ENCODE measurements at places on chromosomes 13 and 19.
A peak's percentile ranks its signal among the peaks of the same experiment; 100 is the strongest.

DNA sequence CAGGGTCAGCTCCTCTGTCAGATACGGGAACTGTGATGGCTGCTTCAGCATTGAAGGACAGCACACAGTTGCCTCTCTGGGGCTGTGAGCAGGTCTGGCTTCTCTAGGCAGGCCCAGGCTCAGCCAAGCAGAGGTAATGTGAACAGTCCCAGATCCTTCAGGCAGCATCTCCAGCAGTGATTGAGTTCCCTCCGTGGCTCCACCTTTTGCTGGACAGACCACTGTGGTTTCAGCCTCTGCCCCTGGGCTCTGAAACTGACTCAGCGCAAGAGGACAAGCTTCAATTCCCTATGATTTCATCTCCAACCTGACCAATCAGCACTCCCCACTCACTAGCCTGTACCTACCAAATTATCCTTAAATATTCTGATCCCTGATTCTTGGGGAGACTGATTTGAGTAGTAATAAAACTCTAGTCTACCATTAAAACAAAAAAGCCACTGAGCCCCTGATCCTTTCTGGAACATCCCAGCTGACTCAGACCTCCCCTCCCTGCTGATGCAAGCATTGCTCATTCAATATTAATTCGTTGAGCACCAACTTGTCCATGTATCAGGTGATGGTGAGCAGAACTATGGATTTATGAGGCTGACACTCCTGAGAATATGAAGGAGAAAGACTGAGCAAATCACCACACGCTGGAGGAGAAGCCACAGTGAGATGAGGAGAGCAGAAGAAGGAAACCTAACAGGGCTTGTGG lies 16.7 kb downstream of the GSX1 start:
- DNase-seq: no peak

GRCh38 chr13:56917966-56918365 lies 222.8 kb upstream of the PRR20A start:
- DNase-seq: no peak

DNA sequence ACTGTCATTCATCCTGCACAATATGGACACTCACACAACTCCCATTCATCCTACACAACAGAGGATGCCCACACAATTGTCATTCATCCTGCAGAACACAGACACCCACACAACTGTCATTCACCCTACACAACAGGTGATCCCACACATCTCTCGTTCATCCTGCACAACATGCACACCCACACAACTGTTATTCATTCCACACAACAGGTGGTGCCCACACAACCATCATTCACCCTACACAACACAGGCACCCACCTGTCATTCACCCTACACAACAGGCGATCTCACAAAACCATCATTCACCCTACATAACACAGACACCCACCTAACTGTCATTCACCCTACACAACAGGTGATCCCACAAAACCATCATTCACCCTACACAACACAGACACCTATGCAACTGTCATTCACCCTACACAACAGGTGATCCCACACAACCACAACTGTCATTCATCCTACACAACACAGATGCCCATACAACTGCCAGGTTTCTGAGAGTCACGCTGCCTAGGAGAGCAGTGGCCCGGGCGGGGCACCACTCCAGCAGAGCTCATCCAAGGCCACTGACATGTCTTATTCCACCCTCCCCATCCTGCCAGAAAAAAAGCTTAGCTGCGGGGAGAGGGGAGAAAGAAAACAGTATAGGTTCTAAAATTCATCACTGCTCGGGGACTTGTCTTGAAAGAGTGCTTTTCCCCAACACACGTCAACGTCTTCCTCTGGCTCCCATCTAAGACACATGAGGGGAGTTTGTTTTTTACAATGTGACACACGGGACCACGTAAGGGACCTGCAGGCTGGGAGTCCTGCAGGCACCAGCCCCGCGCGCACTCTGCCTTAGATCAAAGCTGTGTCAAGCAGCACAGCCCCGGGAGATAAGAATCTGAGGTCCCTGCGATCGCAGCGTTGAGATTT lies 44.0 kb downstream of the KLF2 start:
- DNase-seq: no peak

DNA sequence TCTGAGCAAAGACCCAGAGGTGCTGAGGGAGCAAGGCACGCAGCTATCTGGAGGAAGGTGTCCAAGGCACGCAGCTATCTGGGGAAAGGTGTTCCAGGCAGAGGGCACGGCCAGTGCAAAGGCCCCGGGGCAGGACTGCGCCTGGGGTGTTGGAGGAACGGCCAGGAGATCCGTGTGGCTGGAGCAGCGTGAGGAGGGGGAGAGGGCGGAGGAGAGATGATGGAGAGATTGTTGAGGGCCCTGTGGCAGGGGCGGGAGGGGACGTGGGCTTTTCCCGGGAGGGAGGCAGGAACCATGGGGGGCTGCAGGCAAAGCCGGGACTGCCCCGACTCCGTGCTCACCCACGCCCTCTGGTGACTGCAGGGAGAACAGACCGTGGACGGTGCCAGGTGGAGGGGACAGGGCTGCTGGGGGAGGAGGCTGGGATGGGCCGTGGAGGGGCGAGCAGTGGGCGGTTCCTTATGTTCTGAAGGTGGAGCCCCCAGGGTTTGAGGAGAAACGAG lies 13.3 kb upstream of the MISP start:
- no peak for DNase-seq

GRCh38 chr13:34039678-34040077 lies 221.7 kb downstream of the RFC3 start:
- DNase-seq: no peak

DNA sequence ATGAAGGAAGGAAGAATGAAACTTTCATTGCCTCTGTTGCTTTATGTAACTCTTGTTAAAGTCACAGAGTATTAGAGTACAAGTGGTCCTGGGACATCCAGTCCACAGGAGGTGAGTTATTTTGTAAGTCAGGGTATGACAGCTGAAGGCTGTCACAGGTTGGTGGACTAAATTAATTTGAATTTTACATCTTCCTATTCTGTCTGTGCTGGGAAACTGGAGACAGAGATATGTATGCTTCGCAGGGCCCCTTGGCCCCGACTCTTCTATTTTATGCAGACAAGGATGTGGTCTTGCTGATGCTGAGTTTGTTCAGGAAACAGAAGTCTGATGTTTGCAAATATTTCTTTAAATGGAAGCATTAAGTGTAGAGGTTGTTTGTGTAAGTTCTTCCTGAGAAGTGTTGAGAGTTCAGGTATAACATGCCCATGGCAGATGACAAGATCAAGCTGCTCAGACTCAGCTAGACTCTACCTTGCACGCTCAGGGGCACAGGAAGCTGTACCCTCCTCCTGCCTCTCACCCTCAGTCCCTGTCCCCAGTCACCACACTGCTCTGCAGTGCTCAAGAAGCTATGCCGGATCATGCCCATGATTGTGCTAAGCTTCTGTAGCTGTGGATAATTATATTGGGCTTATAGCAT lies 23.4 kb downstream of the RASL11A start:
- DNase-seq: no peak

GRCh38 chr13:35343417-35343816 lies 133.1 kb downstream of the MAB21L1 start:
- DNase-seq: no peak

DNA sequence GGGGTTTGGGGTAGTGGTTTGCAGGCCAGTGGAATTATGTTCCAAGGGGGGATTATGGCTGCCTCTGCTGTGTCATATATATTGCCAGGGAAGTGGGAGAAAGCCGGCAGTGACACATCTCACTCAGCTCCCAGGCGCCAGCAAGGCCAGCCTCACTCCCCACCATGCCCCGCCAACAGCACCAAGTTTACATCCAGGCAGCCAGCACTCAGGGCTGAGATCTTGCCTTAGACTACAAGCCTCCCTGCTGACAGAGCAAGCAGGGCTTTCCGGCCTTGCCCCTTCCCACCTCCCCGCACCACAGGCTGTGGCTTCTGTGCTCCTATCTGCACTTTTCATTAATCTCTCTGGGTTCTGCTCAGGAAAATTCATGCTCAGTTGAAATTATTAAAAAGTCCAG lies 385.1 kb downstream of the MZT1 start:
- DNase-seq: no peak

DNA sequence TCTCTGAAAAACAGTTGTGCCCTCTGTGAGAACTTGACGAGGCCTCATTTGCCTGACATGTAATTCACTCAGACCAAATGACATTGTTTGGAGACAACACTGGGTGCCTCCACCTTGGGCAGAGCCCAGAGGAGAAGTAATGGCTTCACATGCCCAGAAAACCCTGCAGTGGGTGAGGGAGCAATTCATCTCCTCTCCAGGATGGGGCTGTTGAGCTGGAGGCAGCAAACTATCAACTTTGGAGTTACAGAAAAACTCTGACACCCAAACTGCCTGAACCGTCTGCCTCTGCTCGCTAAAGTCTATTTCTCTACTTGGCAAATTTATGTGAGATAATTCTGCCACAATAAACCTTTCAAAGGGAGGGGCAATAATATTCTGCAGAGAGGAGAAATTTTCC lies 146.9 kb downstream of the DCLK1 start:
- no peak for DNase-seq

DNA sequence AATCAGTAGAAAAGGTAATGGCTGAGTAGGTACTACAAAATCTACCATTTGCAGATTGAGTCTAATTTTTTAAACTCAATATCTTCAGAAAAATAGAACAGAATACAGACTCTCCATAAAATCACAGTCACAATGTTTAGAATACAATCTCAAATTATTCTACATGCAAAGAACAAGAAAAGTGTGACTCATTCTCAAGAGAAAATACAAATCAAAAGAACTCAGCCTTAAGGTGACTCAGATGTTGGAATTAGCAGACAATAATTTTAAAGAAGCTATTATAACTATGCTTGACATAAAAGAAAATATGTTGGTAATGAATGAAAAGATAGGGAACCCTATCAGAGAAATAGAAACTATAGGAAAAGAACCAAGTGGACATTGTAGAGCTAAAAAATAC lies 78.9 kb downstream of the RXFP2 start:
- no peak for DNase-seq

- no peak for DNase-seq
Measured at GRCh38 chr19:49771674-49772139, 4.9 kb downstream of the AP2A1 start.

GRCh38 chr13:31224174-31224669 lies 24.4 kb downstream of the B3GLCT start:
- no peak for DNase-seq

GRCh38 chr13:54029720-54030119 lies 1001.1 kb downstream of the OLFM4 start:
- DNase-seq: no peak

- DNase-seq: no peak
Measured at GRCh38 chr13:42048684-42049453, 421 bp downstream of the DGKH start.

DNA sequence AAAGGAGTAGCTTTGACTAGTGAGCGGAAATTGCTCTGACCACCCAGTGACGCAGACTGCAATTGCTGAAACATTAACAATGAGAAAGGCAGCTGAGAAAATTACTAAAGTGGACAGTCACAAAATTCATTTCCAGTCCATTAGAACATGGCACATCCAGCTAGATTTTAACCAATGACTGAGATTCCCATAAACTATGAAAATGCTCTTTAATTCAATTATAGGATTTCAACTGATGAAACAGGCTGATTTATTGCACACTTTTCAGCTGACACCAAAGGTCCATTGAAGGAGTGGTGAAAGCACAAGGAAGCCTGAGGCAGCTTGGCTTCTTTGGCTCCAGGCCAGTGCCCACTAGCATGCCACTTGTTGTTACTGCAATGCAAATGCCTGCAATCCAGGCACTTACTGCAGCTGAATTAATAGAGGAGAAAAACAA lies 933.4 kb downstream of the SLITRK6 start:
- no peak for DNase-seq

GRCh38 chr13:61831026-61831425 lies 415.4 kb upstream of the PCDH20 start:
- DNase-seq: no peak

DNA sequence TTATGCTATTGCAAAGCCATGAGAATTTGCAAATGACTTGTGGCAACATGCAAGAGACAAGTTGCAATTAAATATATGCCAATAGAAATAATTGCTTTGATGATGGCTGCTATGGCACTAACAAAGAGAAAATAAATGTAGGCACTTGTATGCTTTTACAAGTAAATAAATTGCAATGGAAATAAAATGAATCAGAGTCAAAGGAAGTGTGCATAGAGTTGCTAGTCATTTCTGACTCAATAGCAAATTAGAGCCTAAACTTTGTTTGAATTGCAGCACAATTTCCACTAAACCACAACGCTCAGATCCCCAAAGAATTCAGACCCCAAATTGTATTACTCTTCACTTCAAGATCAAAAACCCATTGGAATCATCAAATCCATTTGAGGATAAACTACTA lies 792.1 kb upstream of the ARGLU1 start:
- DNase-seq: no peak

DNA sequence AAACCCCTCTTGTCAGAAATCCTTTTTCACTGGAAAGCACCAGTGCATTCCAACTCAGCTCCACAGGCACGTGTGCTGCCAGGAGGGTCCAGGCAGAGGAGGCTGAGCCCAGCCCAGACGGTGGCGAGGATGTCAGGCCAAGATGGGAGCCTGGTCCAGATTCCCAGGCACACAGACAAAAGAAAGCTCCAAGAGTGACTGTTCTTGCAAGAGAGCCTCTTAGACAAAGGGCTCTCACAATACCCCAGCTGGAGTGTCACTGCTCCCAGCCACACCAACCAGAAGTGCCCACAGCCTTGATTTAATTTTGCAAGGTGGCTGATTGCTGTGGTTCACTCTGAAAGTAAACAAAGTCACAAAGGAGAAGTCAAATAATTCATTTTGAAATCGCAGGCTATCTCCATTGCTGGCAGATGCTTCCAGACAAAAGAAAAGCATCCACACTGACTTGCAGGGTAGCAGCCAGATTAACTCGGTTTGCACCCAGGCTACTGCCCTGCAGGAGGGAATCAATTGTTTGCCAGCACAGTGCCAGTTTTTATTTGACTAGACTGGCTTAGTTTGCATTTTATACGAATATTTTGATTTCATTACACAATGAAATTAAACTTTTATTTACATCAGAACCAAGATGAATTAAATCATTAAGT lies 95.1 kb downstream of the RAB20 start:
- no peak for DNase-seq

- DNase-seq: no peak
Measured at GRCh38 chr13:18998389-18998788, 183.2 kb downstream of the TUBA3C start.

DNA sequence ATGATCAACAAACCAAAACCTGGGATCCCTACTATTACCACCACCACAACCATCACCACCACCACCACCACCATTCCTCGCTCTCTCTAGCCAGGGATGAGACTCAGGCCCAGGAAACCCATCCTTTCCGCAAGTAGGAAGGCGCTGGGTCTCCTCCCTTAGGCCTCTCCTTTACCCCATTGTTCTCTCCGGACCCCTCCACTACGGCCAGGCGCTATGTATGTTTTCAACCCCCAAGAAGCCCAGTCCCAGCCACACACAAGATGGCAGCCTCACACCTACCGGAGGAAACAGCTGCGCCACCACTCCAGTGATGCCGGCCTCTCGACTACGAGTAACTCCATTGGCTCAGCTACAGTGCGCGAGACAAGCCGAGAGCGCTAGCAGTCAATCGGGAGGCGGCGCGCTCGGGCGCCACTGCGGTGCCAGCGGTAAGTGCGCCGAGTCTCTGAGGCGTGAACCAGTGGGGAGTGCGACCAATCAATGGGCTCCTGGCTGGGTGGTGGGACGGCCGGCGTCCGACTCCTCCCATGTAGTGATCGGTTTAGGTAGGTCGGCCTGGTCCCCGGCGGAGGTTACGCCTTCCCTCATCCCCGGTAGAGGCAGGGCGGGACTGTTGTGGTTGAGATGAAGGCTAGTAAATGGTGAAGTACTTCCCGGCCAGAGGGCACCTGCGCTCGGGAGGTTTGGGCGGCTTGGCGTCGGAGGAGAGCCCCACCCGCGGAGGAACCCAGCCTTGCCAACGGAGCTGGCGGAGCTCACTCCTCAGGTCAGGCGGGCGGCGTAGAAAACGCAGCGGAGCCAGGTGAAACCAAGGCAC lies at the start of the genes CAB39L and SETDB2:
Gene CAB39L (minus strand): TSS at position 361 of the 820 bp plus-strand sequence. CDS start 61,154 bp downstream, outside the sequence.
Gene SETDB2 (plus strand): TSS at position 571 of the 820 bp plus-strand sequence. CDS start 7,620 bp downstream, outside the sequence.
- peak; percentile 91 for DNase-seq

Data from AG04449 (cell line).